ENCODE measurements at places on chromosomes 3 and 15.

- DNase-seq = no peak
These were observed 88.8 kb upstream of the PPIB start for GRCh38 chr15:64251658-64252057.

DNA sequence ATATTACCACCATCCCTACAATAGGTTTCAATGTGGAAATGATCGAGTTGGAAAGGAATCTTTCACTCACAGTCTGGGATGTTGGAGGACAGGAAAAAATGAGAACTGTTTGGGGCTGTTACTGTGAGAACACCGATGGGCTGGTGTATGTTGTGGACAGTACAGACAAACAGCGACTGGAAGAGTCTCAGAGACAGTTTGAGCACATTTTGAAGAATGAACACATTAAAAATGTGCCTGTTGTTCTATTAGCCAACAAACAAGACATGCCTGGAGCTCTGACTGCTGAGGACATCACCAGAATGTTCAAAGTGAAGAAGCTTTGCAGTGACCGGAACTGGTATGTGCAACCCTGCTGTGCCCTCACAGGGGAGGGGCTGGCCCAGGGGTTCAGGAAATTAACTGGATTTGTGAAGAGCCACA is 510 bp downstream of the ARL14 start:
- DNase-seq = no peak

GRCh38 chr3:61807865-61808276 is 246.5 kb downstream of the PTPRG start:
- no peak for DNase-seq

- DNase-seq = no peak
These were observed 2.9 kb downstream of the SETMAR start for GRCh38 chr3:4306091-4306490.

DNA sequence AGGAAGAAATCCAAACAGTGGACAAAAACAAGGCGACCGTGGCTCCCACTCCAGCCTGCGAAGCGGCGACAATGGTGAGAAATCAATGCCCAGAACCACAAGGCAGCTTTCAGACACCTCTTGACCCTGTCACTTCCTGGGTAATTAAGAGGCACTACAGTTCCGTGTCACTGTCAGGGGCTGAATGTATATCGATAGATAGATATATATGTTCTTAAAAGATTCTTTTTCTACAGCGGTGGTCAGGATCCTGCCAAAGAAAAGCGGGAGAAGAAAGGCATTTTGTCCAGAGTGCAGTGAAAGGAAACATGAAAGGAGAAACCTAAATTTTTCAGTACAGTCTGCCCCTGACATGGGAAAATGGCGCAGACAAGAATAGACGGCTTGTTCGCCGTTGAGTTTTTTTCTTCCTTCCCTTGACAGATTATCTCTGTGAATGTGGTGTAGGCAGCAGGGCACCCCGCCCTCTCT is 56.2 kb upstream of the HES1 start:
- no peak for DNase-seq

- DNase-seq = no peak
These were observed 67.1 kb upstream of the CHD2 start for GRCh38 chr15:92833106-92833433.

DNA sequence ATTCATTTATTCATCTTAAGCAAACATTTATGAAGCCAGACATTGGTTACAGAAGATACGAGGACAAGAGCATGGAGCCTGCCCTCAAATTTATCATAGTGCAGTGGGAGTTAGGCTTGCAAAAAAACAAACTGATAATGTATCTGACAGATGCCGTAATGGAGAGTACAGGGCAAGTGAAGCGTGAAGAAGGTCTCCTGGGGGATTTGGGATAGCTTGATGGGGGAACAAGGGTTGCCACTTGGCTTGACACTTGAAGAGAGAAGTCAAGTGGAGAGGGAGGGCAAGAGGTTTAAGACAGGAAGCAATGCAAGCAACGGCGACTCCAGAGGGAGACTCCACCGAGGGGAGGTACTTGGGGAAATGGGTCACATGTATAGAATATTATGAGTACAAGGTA is 129.3 kb downstream of the SSR3 start:
- DNase-seq = no peak

- no peak for DNase-seq
These were observed 55.8 kb downstream of the POLR2M start for GRCh38 chr15:57762302-57762701.

GRCh38 chr3:191119415-191120295 is 79.4 kb upstream of the OSTN start:
- DNase-seq = no peak

DNA sequence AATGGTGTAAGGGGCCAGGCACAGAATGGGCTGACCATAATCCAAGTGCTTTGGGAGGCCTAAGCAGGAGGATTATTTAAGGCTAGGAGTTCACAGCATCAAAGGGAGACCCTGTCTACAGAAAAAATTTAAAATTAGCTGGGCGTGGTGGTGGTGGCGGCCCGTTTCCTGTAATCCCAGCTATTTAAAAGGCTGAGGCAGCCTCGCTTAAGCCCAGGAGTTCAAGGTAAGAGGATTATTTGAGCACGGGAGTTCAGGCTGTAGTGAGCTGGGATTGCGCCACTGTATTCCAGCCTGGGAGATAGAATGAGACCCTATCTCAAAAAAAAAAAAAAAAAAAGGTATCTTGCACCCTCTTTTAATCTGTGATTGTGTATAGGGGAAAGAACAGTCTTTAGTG is 1.9 kb downstream of the TMA7 start:
- DNase-seq = no peak

GRCh38 chr15:44145495-44145894 is 49.6 kb downstream of the FRMD5 start:
- DNase-seq = no peak

- no peak for DNase-seq
These were observed 3.7 kb downstream of the MDFIC2 start for GRCh38 chr3:70308760-70309159.

- DNase-seq = no peak
These were observed 10.3 kb downstream of the LIPC start for GRCh38 chr15:58442122-58442521.

GRCh38 chr3:46100812-46101211 is 73.5 kb upstream of the XCR1 start:
- peak; percentile 51 for DNase-seq

- DNase-seq = no peak
These were observed 9.2 kb downstream of the ILDR1 start for GRCh38 chr3:122012821-122013220.

DNA sequence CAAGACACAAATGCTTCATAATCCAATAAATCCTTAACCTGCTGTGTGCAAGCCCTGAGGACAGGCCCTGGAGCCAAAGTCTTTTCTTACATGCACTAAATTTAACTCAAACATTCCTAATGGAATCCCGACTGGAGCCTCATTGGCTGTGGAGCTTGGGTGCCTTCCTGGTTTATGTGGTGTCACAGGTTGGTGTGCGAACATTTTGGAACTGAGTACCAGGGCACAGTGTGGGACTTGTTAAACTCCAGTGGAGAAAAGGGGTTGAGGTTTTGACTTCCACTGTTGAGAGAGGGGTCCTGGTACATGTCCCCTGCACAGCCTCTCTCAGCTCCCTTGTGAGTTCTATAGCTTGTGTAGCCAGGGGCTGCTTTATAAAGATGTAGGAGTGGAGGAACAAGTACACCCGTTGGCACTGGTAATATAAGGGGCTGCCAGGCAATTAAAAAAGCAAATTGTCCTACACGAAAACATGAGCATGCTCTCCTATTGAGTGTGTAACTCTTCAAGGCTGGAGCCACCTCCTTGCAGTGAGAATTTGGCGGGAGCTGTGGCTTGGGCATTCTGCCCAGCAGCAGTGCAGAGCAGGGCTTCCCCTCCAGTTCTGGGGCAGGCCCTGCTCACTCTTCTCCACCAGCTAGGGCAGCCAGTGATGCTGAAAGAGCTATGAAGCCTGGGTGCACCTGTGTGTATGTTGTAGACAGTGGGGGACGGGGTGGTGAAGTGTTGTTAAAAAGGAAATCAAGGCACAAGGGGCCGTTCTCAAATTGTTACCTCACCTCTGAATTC is 218.1 kb downstream of the CLSTN2 start:
- DNase-seq = peak; percentile 48

DNA sequence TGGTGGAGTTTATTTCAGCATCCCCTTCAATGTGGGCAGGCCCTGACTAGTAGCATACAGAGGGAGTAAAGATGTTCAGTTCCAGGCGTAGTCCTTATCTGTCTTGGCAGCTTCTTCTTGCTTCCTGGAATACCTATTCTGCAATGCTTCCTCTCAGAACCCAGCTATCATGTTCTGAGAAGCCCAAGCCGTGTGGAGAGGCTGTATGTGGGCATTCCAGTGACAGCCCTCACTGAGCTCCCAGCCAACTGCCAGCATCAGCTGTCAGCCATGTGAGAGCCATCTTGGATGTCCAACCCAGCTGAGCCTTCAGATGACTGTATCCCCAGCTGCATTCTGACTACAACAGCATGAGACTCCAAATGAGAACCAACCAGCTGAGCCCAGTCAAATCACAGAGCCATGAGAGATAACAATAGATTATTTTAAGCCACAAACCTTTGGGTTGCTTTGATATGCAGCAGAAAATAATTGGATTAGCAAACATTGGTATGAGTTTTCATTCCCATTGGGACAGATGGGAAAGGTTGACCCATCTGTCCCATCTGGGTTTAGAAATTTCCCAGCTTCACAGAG is 8.4 kb upstream of the CMTM7 start:
- DNase-seq = no peak

DNA sequence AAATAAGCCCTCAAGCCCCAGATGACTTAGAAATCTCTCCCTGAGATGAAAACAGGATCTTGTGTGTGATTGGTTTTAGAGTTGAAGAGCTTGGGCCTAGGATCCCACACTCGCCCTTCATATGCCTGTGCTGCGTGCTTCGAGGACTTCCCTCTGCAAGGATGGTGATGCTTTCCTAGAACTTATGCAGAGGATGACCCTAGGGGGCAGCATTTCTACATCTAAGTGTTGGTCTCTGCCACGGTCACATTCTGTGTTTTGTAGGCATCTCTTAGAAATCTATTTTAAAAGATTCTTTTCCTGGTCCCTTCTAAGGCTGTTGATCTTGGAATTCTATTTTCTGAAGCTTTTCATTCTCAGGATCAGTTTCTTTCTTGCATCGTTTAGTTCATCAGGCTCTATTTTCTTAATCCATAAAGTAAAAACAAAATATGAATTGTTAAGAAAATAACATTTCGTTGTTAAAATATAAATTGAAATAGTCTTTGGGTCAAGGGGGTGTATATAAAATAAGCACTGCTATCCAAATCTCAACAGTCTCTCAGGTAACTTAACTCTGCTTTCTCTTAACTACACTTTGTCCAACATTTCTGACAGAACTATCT is 45.7 kb downstream of the WDR76 start:
- no peak for DNase-seq

GRCh38 chr3:136819731-136820679 is 1.1 kb downstream of the SLC35G2 start:
- DNase-seq = peak; percentile 71

- DNase-seq = no peak
These were observed 4.1 kb upstream of the TNFSF10 start for GRCh38 chr3:172527306-172527705.

DNA sequence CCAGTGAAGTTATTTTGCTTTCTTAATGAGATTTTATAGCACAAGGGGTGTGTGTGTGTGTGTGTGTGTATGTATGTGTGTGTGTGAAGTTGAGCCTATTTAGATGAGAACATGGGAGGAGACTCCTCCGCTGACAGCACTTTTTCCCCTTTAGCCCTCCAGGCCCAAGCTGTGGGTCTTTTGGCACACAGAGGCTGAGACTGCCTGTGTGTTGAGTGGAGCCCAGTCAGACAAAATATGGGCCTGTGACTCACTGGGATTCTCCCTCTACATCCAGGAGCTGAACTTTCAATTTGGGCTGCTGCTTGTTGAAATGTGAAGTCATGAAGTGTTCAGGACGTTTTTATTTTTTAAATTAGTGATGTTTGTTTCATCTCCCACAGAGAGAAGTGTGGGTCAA is 108.0 kb downstream of the MFSD1 start:
- DNase-seq = no peak

DNA sequence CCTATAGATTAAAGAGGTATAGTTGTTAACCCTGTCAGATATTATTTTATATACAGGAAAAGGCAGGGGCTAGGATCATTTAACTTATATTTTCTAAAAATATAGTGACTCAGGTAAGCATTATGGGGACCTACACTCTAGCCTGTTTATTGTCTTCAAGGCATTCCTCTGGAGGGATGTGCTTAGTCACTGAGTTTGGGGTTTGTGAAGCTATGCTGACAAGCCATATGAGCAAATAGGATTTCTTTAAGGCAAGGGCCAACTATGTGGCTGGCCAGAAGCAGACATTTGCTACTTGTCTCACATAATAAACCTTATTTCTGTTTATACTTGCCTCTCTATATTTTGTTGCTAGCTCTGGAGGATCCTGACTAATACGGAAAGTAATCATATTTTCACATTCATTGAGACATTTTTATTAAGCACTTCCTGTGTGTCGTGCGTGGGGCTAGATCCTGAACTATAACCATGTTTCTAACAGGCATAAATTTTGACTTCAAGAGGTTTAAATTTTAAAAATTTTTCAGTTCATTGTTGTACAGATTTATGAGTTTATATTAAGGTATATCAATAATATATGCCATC is 153.4 kb downstream of the OTOL1 start:
- no peak for DNase-seq

GRCh38 chr3:27610800-27611525 is 111.2 kb downstream of the EOMES start:
- DNase-seq = no peak

DNA sequence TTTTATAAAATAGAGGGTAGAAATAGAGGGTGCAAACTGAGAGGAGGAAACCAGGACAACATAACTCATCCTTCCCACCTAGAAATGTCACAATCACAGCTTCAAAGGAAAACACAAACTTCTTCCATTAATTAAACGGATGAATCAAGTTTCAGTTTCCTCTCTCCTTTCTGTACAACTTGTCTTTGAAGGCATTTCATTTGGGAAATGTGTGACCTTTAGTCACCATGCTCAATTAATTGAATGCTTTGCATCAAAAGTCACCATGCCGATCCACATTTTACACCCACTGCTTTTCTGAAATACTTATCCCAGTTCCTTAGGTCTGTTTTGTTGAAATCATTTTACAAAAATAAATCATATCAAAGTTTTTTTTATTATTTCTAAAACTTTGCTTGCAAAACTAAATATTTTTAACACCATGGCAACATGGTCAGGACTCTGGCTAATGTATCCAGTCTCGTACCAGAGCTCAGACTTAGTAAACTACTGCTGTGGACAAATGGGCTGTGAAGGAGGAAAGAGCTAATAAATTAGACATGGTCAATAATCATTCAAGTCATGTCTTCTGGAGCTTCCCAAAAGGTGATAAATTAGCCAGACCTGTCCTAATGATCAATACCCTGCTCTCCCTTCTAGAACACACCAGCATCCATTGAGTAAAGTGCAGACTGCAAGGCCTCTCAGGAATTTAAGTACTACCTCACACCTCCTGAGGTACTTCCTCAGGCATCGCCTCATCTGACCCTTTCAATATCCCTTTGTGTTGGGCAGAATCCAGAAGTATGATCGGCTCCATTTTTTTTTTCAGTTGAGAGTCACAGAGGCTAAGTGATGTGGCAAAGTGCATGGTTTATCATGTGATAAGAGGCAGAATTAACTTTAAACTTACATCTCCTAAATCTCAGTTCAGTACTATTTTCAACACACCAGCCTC is 161.3 kb downstream of the GREM1 start:
- no peak for DNase-seq
